ENCODE measurements at places on chromosomes 1 and 21.

DNA sequence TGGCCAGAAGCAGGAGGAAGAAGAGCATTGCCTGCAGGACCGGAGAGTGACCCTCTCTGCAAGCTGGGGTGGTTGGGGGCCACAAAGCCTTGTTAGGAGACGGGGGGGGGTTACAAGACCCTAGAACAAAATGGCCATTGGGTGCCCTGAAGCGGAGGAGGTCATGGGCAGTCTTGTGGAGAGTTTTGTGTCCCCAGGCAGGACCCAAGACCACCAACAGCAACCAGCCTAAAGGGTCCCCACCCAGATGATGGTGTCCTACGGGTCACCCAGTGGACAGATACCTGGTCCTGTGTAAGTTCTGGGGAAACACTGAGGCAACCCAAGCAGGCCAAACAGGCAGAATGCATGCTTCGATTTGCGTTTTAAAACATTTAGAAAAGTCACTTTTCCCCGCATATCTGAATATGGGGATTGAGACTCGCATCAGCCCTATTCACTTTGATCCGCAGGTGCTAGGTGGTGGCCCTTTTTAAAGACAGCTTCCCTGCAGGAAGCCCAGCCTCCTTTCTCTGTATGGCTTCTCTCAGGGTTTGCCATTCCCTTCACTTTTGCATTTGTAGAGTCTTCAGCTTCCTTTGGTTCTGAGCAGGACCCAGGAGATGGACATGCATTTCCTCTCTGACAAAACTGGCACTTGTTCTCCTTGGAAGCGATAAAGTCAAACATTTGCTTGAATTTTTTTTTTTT, 21.1 kb downstream of the GNG4 start:
- no peak for DNase-seq

- peak; percentile 70 for DNase-seq
These were observed 20.7 kb downstream of the NGF start for GRCh38 chr1:115317101-115318012.

- DNase-seq = no peak
These were observed 226.6 kb downstream of the RERE start for GRCh38 chr1:8590721-8591351.

DNA sequence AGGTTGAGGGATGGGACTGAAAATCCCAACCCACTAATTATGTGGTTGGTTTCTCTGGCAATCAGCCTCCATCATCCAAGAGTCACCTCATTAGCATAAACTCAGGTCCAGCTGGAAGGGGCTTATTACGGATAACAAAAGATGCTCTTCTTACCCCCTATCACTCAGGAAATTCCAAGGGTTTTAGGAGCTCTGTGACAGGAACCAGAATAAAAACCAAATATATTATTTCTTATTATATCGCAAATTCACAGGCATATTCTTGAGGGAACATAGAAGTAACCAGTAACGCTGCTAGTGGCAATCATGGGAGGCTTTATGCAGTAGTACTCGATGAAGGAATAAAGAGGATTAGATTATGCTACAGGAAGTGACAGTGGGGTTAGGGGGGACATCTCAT, 59.7 kb downstream of the ATF6 start:
- no peak for DNase-seq

DNA sequence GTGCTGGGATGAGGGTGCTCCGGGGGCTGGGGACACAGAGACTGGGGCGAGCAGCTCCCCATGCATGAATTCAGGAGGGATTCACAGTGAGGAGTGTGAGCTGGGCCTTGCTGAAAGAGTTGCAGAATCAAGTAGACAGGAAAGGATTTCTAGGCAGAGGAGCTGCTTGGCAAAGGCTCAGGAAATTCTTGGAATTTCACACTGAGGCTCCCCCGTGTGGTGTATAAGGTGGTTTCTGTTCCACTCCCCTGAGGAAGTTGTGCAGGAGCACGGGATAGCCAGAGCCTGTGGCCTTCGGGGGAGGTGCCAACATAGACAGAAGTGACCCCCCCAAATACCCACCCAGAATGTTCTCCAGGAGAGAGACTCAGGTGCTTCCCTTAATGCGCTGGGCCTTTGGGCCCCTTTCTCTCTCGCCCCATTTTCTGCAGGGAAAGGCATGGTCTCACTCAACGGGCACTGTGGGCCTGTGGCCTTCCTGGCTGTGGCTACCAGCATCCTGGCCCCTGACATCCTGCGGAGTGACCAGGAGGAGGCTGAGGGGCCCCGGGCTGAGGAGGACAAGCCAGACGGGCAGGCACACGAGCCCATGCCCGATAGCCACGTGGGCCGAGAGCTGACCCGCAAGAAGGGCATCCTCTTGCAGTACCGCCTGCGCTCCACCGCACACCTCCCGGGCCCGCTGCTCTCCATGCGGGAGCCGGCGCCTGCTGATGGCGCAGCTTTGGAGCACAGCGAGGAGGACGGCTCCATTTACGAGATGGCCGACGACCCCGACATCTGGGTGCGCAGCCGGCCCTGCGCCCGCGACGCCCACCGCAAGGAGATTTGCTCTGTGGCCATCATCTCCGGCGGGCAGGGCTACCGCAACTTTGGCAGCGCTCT, 58.5 kb upstream of the ACTL8 start:
- DNase-seq = peak; percentile 83

DNA sequence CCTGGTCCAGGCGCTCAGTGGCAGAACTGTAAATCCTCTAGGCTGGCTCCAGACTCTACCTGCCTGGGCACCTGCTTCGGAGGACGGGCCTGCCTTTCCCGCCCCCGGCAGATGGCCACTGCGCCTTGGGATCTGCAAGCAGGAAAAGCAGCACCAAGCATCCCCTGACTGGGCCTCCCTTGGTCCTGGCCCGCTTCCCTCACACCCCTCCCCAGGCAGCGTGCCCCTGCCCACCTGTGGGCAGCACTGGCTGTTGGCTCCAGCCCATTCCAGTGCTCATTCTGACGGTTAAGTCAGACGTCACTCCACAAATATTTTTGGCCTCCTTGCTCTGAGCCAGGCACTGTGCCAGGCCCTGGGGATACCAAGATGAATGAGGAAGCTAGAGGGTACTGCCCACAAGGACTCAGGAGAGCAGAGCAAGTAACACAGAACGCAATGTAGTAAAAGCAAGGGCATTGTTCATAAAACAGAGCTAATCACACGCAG, 22.0 kb upstream of the BLACAT1 start:
- DNase-seq = peak; percentile 87

DNA sequence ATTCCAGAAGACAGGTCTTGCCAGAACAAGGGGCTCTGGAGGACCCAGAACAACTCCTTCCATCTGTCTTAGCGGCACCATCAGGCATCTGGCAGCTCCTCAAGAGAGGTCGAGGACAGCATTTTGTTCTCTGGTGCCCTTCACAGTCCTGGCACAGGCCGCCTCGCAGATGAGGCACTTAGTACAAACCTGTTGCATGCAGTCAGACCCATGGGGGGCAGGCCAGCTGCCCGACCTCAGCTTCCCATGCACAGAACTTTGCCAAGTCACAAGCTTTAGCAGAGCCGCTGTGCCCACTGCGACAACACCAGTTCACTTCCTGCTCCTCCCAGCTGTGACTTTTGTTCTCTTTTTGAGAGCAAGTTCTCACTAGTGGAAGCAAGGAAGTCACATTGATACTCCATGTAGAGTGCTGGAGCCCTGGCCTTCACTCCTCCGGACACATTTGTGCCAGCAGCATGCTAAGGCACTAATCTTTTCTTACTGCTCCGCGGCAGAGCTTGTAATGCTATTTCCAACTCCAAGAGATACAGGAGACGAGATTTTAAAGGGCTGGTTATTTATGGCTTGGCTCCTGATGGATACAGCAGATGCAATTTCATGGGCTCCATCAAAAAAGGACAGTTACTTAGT, 44.6 kb downstream of the HMGB4 start:
- no peak for DNase-seq

- DNase-seq = peak; percentile 38
These were observed 13.5 kb upstream of the COL16A1 start for GRCh38 chr1:31717341-31717740.

- no peak for DNase-seq
These were observed 194.0 kb downstream of the NPHP4 start for GRCh38 chr1:5798151-5798730.

- DNase-seq = peak; percentile 74
These were observed 100.7 kb upstream of the SLC25A33 start for GRCh38 chr1:9438431-9439073.

DNA sequence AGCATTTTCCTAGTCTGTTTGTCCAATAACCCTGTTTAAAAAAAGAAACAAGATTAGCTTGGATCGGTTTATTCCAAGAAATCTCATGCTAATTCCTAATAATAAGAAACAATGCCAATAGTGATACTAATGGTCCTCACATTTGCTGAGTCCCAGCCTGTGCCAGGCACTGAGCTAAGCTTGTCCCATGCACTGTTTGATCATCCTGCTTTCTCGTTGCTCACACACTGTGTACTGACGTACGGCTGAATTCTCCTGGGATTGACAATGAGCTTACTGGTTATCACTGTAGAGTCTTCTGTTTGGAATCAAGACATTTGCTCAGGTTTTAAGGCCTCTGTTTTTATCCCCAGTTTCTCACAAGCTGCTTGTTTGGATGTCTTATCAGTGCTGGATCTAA, 71.1 kb downstream of the CACNA1E start:
- DNase-seq = no peak

GRCh38 chr1:204065174-204065985, 7.5 kb upstream of the SOX13 start:
- DNase-seq = peak; percentile 62

All from EH (cell line).